Activated naive CD4-positive, alpha-beta T cell treated with Interleukin-2 at 50 U/mL for 16 hours (primary cell): ENCODE measurements at places on chromosomes 4 and X.

- no peak for DNase-seq
Observed at GRCh38 chr4:145626623-145626982, 7.4 kb downstream of the MMAA start.

GRCh38 chr4:73453701-73454005, 17.6 kb downstream of the AFP start:
- DNase-seq = no peak

DNA sequence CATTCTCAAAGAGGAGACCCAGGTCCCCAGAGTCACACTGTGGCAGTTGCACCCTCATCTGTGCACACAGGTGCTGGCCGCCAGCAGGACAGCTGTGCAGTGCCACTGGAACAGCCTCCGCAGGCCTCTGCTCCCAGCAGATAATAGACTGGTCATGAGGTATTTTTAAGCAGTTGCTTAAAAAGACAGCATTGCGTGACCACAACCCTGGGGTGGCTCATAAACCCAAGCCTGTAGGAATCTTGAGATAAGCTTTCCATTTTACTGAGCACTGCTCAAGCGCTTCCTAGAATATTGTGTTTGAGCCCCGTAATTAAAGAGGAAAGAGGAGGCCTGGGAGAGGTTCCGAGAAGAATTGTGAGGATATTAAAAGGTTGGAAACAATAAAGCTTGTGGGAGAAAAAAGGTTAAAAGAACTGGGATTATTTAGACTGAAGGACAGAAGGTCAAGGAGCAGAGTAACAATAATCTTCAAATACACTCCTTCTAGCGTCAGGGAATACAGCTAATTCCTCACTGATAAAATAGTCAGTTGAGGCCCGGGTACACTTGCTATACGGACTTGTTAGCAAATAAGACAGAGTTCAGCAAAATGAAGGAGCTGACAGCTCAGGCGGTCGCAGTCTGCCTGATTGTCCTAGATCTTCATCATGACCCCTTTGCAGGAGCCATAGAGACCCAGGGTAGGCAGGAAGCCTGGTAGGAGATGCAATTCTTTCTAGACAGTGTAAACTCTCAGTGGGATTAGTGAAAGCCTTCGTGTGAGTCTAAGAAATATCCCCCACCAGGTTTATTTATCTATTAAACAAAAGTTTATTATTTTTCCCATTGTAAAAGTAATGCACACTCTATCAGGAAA, 86.2 kb upstream of the KIT start:
- DNase-seq = no peak

DNA sequence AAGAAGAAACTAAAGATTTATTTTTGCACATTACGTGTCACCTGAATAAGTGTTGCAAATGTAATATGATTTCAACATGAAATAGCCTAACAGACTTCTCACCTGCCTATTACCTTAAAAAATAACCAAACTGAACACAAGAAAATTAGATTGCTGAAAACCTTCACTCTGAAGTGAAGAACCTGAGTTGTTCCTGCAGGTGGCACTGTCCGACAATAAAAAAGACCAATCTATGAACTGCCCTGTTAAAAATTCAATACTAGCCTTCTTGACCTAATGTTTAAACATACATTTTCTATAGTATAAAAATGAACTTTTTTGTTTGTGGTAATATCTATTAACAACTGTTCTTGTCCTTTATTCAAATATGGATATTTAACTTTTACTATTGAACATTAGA, 69.2 kb upstream of the PNPLA4 start:
- peak; percentile 1 for DNase-seq

- DNase-seq = no peak
Observed at GRCh38 chr4:123994917-123995316, 598.3 kb downstream of the SPRY1 start.

DNA sequence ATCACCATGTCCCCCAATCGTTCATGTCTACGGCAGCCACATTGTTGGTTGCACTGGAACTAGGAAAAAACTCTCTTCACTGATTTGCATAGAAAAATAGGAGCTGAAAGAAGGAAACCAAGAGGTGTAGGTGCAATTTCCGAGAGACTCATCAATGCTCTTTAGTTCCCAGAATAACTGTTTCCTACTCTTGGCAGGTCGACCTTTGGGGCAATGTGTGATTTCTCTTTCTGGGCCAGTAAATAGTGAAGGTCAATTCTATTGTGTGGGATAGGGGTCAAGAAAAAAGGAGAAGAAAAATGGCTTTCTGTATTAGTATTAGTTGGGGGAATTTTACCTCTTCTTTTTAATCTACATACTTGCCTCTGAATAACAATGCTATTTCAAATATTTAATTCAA, 55.9 kb upstream of the PDE5A start:
- no peak for DNase-seq

DNA sequence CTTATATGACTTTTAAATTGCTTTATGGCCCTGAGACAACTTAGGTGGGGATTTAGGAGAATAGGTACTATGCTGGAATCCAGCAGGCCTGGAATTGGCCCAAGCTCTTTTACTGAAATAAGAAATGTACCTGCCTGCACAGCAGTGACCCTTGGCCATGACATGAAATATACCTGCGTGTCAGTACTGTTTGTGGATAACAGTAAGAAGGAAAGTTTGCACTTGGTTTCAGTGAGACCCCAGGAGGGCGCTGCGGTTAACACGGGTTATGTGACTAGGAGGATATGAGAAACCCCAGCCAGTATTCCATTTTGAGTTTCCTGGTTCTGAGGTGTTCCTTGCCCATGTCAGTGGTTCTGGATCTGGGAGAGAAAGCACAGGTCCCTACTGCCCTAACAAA, 5.3 kb downstream of the MTM1 start:
- DNase-seq = peak; percentile 48

DNA sequence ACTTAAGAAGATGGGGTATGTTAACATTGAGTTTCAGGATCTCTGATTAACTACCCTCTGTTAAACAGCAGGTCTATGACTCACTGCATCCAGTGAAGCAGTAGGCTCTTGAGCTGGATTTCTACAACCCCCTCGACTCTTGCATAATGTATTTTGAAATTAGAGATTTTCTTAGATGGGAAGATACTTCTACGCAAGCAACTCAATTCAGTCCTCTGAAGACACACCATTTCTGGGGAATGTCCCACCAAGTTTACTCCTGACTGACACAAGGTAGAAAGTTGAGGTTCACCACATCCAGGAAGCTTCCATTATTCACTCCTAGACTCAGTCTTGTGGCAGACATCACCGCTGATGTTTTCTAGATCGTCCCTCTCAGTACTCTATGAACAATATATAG, 12.9 kb downstream of the PALLD start:
- peak; percentile 31 for DNase-seq

DNA sequence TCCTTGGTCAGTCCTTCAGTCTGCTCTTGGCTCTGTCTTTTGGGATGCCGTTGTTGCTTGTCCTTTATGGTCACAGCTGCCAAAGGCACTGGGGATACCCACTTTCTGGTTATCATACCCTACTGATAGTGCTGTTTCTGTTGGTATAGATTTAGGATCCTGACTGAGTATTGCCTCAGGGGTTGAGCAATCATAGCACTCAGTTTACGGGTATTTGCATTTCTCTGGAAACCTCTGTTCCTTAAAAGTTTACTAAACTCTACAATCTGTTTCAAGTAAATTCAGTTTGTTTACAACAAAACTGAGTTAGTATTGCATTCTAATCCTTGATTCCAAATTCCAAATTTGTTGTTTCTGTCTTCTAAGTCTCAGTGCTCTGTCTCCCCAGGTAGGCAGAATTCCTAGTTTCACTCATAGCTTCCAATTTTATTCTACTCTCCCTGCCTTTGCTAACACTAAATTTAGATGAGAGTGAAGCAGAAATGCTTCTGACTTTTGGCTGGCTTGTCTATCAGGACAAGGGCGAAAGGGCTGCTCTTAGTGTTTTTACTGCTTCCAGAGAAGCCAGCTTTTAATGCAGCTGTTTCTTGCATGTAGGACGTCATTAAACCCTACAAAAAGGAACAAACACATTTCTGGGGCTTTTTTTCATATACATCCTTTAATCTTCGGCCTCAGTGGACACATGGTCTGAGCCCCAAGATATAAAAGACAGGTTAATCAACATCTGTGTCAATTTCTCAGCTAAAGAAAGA, 17.2 kb upstream of the TET2 start:
- DNase-seq = no peak

- no peak for DNase-seq
Observed at GRCh38 chr4:180100433-180101344, 2142.5 kb upstream of the TENM3 start.

DNA sequence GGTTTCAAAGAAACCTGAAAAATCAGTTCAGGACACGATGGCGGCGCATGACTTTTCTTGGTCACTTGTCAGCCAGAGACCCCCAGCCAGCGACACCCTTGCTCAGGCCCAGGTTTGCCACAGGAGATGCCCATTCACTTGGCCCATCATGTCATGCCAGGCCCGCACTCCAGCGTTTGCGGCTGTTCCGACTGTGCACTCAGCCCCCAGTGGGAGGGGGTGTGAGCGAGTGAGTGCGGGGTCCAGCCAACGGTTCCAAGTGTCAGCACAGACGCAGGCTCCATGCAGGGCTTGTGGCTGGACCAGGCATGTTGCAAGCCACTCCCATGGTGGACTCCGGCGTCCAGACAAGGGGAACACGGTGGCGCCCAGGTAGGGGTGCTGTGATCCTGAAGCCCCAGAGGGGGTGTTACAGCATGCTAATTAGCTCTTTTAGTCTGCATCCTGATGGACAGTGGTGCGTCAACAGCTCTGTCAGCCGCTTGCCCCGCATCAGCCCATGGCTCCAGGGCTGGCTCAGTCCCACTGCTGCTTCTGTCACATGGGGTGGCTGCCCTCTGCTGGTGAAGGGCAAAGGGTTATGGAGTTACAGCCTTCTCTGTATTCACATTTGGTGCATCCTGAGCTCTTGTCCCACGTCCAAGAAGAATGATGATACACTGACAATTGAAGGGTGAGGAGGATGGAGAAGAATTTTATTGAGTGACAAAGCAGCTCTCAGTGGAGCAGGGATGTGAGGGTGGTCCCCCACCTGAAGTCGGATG, 3.7 kb upstream of the MAEA start:
- DNase-seq = peak; percentile 53

DNA sequence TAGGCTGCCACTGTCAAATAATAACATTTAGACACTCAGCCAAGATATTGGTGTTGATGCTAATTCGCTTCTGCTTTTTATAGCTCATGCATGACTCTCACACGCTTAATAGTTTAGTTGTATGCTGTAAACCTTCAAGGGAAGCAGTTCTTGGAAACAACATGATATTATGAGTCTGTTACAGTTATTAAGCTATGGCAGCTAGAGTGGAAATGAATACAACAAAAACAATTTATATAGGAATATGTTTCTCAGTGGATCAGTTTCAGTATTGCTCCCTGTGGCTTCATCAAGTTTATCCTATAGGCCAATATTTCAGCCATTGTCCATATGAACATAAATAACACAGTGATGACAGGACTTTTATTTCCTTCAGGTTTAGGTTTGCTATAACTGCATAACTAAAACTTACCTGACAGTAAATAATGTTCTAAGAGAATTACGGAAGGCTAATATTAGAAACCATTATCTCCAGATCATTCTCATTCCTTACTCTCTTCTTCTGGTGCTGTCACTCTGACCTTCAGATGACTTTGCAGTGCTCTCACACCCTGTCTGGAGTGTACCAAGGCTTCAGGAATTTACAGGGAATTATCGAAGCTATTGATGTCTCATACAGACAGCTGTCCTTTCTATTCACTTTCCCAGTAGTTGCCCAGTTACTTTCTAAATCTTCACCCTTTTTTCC, 555.0 kb downstream of the ANKRD50 start:
- no peak for DNase-seq

DNA sequence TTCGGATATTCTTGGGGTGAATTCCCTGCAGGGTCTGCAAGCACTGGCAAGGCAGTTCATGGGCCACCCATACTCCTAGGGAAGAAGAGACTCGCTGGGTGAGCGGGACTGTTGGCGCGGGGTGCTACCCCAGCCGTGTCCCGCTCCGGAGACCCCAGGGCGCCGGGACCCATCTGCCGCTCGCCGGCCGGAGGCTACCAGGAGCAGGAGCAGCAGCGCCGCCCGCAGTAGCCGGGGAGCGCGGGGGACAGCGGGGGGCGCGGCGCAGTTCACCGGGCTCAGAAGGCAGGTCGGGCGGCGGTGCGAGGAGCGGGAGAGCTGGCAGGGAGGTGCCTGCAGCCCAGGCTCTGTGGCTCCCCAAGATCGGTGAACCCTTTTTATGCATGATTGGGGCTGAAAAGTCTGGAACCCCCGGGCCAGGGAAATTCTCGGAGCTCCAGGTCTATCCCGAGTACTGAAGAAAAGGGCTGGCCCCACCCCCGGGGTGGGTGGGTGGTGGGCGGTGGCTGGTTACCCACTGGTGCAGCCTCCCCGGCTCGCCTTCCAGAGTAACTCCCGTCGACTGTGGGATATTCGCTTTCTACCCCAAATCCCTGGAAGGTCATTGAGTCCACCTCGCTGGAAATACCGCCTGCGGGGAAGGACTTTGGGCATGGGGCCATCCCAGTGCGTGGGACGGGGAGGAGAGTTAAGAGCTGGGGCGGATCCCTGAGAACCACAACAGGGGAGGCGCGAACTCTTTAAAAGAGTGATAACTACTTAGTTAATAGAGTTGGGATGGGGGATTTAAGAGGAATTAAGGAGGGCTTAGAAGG, 37.6 kb downstream of the PF4 start:
- DNase-seq = no peak

DNA sequence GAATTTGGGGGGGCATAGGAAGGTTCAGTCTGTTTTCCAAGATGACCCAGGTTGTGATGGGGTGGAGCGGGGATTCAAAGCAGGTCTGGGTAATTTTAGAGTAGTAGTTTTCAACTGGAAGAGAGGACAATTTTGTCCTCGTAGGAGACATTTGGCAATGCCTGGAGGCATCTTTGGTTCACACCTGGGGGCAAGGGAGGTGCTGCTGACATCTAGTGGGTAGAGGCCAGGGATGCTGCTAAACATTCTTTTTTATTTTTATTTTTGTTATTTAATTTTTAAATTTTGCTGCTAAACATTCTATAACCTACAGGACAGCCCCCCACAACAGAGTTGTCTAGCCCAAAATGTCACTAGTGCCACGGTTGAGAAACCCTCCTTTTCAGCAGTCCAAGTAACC, 1.9 kb downstream of the RAB9A start:
- no peak for DNase-seq

- DNase-seq = no peak
Observed at GRCh38 chr4:141142423-141142822, 9.2 kb upstream of the RNF150 start.

DNA sequence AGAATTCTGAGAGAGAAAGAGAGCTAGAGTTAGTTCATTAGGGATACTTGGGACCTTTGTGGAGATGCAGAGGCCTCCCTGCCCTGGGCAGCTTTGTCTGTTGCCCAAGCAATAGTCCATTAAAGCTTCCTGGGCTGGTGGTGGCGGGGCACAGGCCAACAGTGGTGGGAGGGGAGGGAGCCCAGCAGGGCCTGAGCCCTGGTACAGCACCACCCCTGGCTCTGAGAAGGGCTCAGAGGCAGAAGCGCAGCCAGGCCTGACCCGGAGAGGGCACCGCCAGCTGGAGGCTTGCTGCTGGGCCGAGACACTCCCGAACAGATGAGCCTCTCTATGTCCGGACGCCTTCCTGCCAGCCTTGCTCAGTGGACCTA, 65.3 kb downstream of the EFNB1 start:
- no peak for DNase-seq
